Stimulated activated CD8-positive, alpha-beta memory T cell treated with anti-CD3 and anti-CD28 coated beads, Interleukin-4, amount 100 ng/mL, for 1 hour (primary cell): ENCODE measurements at places on chromosomes 2 and 18.

DNA sequence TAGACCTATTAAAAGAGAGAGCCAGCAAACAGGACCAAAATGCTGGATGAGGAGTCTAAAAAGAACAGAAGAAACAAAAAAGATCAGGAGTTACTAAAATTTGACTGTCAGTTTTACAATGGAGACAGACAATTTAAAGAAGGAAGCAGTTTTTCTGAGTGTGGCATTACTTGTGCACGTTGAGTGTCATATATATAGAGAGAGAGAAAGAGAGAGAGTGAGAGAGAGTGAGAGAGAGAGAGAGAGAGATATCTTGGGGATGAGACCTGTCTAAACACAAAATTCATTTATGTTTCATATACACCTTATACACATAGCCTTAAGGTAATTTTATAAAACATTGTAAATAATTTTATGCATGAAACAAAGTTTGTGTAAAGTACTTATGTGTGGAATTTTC lies 2.1 kb upstream of the GALNT3 start:
- DNase-seq, result no peak

DNA sequence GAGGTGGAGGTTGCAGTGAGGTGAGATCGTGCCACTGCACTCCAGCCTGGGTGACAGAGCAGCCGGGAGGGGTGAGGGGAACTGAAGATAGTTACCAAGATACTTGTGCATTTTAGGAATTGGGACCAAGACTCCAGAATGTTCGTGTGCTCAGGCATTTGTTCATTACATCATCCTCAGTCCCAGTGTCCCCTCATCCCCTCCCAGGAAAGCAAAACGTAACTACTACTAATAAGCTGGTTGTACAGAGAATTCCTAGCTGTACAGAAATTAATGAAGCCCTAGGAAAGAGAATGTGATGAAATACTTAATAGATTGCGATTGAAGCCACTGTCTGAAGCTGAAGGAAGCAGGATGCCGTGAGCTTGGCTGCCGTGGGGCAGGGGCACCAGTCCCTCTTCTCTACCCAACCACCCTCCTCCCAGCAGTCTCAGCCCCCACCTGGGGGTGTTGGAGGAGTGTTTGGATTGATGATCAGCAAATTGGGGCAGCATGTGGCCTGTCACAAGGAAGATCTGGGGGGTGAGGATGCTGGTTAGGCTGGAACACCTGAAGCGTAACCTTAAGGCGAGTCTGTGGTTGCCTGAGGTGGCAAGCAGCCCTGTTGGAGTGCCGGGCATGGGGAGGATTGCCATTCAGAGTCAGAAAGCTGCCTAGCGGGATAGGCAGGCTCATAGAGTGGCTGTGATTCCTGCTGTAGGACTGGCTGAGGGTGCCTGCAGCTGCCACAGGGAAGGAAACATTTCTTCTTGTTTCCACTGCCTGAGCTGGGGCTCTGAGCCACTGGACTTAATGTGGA lies 140.9 kb downstream of the SH3RF3 start:
- no peak for DNase-seq

DNA sequence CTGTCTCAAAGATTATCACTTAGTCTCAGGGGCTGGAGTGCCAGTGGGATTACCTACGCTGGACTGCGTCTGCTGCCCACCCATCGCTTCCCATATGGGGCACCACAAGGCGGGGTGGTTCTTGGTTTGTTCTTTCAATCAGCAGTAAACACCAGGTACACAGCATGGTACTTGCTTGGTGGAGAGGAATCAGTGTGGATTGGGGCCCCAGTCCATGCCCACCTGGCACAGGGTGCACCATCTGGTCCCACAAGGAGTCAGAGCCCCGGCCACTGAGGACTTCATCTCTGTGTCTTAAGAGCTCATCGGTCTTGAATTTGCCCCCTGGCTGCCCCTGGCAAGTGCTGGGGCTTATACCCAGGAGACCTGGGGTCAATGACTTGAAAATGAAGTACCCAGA lies 96.2 kb downstream of the GLI2 start:
- no peak for DNase-seq

DNA sequence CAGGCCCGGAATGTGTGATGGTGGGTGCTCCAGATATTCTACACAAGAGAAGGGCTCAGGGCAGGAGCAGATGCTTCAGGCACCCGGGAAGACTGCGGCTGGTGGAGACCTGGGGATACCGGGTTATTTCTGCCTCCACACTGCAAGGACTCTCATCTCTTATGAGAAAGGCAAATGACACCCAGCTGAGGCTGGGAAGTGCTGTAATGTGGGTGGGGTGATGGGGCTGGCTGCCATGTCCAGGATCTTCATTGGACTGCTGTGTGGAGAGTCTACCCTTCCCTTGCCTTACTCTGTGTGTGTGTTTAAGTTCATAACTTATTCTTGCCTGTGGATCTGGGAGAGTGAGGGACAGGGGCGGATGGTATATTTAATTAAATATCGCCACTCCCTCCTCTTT lies 124.1 kb downstream of the KLHL29 start:
- no peak for DNase-seq

- DNase-seq, result no peak
Observed at GRCh38 chr2:133755480-133756300, 187.4 kb upstream of the NCKAP5 start.

- no peak for DNase-seq
Observed at GRCh38 chr2:217790195-217790594, 212.6 kb downstream of the TNS1 start.

- no peak for DNase-seq
Observed at GRCh38 chr2:200354833-200355751, 48.6 kb downstream of the SPATS2L start.

DNA sequence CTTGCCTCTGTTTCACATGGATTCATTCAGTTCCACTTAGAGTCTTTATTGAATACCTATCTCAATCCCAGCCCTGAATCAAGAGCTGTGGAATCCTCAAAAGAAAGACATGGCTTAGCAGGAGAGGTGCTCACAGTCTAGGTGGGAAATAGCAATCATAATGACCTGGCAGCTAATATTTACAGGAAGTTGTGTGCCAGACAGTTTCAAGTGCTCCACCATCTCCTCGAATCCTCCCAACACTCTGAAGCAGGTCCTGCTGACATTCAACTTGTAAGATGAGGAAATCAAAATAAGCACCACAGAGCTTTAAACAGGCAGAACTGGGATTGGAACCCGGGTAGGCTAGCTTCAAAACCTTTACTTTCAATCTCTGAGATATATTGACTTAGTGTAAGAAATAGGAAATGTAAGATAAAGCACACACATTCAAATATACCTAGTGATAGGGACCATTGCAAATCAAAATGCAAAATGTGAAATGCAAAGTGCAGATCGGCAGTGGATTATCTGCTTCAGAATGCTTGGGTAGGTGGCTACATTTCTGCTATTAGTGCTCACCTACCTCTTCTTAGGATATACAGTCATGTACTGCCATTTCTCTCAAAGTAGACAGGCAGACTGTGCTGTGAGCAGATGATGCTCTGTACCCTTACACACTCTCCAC lies 182.0 kb downstream of the PRKCE start:
- no peak for DNase-seq

DNA sequence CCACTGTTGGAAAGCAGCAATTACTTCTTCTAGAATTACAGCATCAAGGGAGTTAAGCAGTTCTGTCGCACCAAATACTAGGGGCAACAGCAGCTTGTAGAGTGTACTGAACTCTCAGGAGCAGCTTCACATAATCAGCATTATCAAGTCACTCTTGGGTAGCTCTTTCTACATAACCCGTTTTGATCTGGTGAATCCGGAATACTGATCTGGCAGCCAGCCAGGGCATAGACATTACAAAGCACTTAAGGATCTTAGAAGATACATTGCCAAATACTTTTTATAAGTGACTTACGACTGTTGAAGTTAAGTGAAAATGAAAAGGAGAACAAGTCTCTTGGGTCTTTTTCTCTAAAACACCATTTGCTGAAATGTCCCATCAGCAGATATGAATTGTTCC lies 73.2 kb upstream of the NETO1 start:
- no peak for DNase-seq

- DNase-seq, result no peak
Observed at GRCh38 chr2:171141320-171141719, 19.4 kb downstream of the TLK1 start.

DNA sequence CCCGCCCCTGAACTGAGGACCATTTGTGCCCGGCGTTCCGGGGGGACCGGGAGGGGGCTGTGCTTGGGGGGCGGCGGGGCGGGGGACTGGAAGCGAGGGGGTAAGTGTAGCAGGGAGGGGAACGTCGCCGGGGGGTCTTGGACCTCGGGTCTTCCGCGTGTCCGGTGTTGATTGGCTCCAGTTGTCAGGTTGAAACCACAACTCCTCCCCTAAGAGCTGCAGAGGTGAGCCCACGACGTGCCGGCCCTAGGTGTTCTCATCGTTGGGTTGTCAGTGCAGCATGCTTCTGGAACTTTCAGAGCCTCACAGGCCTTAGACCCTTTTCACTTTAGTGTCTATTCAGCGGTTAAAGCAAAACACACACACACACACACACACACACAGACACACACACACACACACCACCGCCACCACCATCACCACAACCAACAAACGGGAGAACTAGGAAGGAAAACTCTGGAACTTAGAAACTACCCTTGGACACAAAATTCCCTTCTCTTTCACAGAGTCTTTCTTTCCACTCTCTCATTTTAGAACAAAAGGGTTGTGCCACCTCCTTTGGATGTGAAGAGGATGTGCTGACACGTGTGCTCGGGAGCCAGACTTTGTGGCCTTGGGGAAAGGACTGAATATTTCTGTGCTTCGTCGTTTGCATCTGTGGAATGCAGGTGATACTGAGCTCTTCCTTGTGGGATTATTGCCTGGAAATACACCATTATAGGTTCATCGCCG lies 6.7 kb upstream of the DLX2 start:
- DNase-seq, result no peak

- no peak for DNase-seq
Observed at GRCh38 chr2:86069091-86069685, 36.5 kb downstream of the POLR1A start.

GRCh38 chr2:121947674-121948073 lies 192.2 kb downstream of the TSN start:
- no peak for DNase-seq

- DNase-seq, result no peak
Observed at GRCh38 chr2:201907563-201907881, 101.2 kb downstream of the CDK15 start.

GRCh38 chr2:232333361-232334135 lies 45.0 kb upstream of the ALPP start:
- no peak for DNase-seq

DNA sequence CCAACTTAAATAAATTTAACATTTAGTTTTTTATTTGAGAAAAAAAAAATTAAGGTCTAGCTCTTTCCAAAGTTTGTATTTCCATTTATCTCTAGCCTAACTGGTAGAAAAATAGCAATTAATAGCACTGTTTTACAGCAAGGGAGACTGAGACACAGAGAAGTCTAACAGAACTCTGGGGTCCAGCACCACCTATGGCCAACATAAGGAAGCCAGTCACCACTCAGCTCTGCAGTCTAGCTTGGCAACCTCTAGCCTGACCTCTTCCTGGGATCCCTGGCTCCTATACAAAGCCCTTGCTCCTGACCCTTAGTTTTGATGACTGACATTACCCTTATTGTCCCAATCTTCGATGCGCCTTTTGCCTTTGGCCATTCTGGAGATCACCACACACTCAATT lies 114.1 kb upstream of the TLK1 start:
- DNase-seq, result no peak

DNA sequence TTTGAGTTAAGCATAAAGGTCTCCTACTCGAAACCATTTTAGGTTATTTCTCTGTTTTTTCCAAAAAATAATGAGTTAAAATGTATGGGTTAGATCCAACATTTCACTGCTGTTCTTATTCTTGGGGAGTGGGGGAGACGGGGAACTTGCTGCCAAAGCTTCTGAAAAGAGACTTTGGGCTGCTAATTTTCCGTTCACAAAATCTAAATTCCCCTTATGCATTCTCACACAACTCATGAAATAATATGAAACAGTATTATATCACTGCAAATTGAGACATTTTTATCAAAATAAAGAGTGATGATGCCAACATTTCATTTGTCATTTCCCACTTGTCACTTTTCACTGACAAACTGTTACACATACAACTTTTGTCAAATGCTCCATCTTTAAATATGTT lies 7.8 kb downstream of the SATB2 start:
- DNase-seq, result no peak

- no peak for DNase-seq
Observed at GRCh38 chr2:226963528-226963927, 127.7 kb downstream of the RHBDD1 start.

- DNase-seq, result no peak
Observed at GRCh38 chr2:146939991-146940685, 904.7 kb upstream of the ACVR2A start.

DNA sequence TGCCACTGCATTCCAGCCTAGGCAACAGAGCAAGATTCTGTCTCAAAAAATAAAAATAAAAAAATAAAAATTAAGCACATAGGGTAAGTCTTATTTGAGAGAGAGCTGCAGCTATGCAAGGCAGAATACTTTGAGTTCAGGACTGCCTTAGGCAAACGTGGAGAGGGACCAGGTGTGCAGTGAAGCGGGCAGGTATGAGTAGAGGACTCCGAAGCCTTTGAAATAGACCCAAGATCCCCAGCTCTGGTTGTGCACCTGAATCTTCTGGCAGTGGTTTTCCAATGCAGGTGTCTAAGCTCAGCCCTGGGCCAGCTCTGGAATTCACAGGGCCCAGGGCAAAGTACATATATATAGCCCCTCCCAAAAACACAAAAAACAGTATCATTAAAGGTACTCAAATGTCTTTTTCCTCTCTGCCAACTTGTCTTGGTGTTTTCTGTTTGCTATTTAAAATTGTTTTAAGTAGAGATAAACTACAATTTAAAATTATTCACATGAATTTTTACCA lies 21.2 kb downstream of the TGIF1 start:
- no peak for DNase-seq

DNA sequence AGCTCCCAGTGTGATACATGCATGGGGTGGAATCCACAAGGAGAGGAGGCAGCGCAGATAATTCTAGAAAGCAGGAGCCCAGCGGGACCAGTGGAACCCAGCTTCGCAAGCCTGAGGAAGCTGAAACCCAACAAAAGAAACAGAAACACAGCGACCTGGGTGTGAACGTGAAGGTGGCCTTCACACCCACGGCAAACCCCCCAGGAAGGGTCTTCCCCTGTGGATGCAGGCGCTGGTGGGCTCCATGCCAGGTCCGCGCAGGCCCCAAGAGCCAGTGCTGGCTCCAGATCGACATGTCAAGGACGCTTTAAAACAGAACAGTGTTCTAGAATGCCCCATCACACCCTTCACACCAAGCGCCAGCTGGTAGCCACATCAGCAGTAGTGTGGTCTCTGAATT lies 22.1 kb downstream of the KIF1A start:
- DNase-seq, result no peak

- no peak for DNase-seq
Observed at GRCh38 chr2:131394147-131394931, 30.4 kb upstream of the RAB6D start.

- DNase-seq, result no peak
Observed at GRCh38 chr2:223744580-223744979, 92.8 kb downstream of the AP1S3 start.

GRCh38 chr18:75139226-75139911 lies 69.6 kb downstream of the PTGR3 start:
- no peak for DNase-seq
